ENCODE measurements at places on chromosomes 6 and 20.
A peak's percentile ranks its signal among the peaks of the same experiment; 100 is the strongest.

- no peak for DNase-seq
Measured at GRCh38 chr20:33020278-33021161, 10.9 kb upstream of the BPIFB6 start.

DNA sequence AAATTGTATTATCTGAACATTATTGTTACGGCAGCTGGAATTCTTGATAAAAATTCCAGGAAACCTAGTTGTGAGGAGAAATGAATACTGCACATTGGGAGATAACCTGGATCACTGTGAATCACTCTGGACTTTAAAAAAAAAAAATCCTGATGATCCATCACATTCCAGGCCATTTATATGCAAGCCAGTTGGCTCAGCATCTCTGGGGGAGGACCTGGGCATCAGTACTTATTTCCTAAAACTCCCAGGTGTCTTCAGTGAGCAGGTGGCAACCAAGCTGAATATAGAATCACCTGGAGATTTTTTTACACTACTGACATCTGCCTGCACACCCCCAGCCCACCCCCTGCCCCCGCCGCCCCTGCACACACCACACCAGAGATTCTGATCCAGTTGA is 39.1 kb upstream of the SIRT5 start:
- DNase-seq: no peak

GRCh38 chr20:20454367-20454766 is 86.5 kb downstream of the INSM1 start:
- DNase-seq: no peak

GRCh38 chr6:138250053-138250452 is 31.8 kb upstream of the PBOV1 start:
- DNase-seq: no peak

DNA sequence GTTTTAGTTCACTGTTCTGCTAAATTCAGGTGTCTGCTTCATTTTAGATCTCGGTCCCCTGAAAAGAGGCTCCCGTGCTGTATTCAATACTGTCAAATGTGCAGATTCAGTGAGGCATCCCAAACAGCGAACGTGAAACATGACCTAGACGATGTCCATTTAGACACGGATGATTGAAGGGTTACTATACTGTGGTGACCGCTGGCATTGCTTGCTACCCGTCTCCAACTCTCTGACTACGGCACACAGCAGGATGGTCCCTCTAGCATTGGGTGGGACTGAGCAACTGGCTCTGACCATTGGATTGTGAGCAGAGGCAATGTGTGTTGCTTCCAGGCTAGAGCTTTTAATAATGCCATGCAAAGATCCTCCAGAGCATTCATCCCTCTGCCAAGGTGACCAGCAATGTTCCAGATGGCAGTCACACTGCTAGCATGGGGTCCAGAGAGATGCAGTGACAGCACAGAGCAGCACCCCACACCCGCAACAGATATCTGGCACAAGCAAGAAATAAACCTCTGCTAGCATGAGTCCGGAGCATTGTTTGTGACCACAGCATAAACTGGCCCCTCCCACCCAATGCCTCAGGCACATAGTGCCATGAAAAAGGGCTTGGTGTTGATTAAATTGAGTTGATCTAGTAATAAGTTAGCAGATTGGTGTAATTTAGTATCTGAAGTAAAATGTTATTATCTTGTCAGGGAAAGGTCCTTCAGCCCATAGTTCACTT is 9.0 kb downstream of the METTL24 start:
- no peak for DNase-seq

- DNase-seq: no peak
Measured at GRCh38 chr6:35794536-35795452, 2.3 kb downstream of the CLPS start.

GRCh38 chr20:658731-659291 is 5.8 kb upstream of the SRXN1 start:
- DNase-seq: no peak

DNA sequence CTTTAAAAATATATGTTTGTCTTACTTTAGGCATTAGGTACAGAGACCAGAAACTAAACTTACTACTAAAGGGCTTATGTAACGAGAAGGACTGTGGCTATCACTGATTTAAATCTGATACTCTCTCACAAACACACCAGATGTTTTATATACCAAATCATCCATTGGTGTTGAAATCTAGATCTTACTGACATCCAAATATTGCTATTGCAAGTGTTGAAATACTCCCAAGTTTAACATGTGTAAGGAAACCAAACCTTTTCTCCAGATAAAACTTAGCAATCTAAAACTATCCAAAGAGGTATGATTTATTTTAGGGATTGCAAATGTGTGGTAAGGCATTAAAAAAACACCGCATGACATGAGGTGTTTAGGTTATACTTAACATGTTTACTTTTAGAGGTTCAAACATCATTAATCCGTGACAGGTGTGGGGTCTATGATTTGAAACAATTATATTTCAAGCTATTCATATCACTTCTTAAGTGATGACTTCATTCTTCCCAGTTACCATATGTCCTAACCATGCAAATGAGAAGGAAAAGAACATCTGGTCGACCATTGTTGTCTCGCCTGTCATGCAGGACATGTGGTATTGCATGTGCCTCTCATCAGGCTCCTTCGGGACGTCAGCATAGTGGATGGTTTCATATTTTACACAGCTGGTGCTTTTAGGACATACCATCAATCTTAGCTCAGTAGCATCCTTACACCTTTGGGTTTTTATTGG is 168.3 kb upstream of the SPACA1 start:
- DNase-seq: no peak

- DNase-seq: no peak
Measured at GRCh38 chr6:89413006-89413400, 930 bp upstream of the RRAGD start.

DNA sequence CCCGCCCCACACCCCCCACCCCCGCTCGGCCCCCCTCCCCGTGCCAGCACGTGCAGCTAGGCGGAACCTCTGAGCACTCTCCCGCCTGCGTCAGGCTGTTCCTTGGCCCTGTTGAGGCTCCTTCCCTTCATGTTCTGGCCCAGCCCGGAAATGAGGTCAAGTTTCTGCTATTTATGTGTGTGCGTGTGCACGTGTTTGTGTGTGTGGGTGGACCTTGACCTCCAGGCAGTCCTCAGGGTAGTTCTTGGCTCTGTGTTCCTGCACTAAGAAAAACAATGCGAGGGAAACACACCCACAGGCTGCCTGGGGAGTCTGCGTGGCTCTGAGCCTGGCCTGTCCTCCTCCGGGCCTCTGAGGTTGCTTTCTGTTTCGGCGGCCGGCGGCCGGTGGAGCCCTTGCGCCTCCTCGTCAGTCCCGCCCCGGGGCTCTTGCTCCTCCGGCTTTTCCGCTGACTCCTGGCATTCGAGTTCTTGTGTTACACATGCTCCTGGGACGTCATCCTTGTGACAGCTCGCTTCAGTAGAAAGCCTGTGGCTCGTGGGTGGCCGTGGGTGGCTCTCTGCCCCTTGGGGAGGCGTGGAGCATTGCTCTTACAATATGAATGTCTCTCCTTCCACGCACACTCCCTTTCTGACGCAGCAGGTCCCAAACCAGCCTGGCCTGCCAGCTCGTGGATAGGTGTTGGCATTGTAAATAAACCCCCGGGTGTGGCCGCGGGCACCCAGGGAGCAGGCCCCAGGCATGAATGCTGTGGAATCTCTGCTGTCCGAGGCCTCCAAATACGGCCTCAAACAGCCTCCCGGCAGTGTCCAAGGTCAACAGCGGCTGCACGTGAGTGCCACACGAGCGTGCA is 10.0 kb downstream of the SLCO4A1 start:
- DNase-seq: peak; percentile 53

- DNase-seq: no peak
Measured at GRCh38 chr6:142569676-142570075, 267.9 kb downstream of the ADGRG6 start.

GRCh38 chr6:142523515-142524375 is 221.9 kb downstream of the ADGRG6 start:
- DNase-seq: no peak

DNA sequence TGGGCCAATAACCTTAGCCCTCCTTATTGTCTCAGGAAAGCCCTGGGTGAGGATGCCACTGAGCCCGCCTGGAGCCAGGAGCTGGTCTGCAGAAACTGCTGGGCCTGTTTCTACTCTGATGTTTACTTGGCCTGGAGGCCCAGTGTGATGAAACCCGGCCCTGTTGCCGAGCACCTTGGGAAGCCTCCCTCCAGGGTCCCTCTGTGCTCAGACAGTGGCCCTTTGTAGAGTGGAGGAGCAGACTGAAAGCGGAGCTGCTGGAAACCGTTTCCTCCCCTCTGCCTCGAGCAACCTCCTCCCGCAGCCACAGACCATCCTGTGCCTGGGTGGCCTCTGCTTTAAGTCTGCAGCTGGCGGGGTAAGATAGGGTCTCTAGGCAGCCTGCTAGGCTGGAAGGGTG is 84.1 kb upstream of the EPB41L1 start:
- DNase-seq: no peak

GRCh38 chr6:5435449-5435848 is 174.1 kb downstream of the FARS2 start:
- no peak for DNase-seq
